ENCODE measurements at places on chromosomes 16 and 17.

- no peaks in the 10 kb centered on the region for H3K27me3 ChIP-seq
- peaks cover 16% of the 10 kb centered on the region for H3K36me3 ChIP-seq
- no peak overlapping the region for H3K4me3 ChIP-seq
- no peak for DNase-seq
Observed at GRCh38 chr17:80852476-80853015, 139.1 kb upstream of the CHMP6 start.

DNA sequence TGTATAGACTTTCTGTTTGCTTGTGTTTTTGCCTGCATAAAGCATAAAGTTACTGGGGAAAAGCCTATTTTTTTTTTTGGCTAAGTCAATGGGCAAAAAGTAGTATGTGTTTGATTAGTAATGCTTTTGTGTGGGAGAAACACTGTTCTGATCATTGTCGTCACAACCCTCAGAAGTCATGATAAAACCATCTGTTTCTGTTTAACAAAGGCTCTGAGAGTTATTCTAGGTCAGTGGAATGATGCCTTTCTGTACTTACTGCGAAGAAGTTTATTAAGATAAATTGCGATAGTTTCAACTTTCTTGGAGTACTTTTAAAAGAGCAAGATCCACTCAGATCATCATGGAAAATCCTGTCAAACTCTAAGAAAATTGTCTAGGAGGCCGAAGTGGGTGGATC is 80.9 kb downstream of the PRKCA start:
- H3K4me1 ChIP-seq, result no peaks in the 10 kb centered on the region
- H3K27me3 ChIP-seq, result no peaks in the 10 kb centered on the region
- no peak overlapping the region for H3K4me3 ChIP-seq
- no peak overlapping the region for H3K27ac ChIP-seq
- no peak for DNase-seq

- H3K27me3 ChIP-seq, result no peaks in the 10 kb centered on the region
- H3K4me3 ChIP-seq, result no peak overlapping the region
- H3K4me1 ChIP-seq, result no peaks in the 10 kb centered on the region
- no peak for DNase-seq
- no peak overlapping the region for H3K27ac ChIP-seq
- H3K36me3 ChIP-seq, result peaks cover 10% of the 10 kb centered on the region
Observed at GRCh38 chr16:21653571-21653970, 1.2 kb upstream of the IGSF6 start.

GRCh38 chr17:32536736-32537643 is 50.2 kb downstream of the CDK5R1 start:
- H3K4me3 ChIP-seq, result no peak overlapping the region
- no peaks in the 10 kb centered on the region for H3K27me3 ChIP-seq
- peak; percentile 50 for DNase-seq
- H3K4me1 ChIP-seq, result peaks cover 4% of the 10 kb centered on the region
- H3K27ac ChIP-seq, result no peak overlapping the region

DNA sequence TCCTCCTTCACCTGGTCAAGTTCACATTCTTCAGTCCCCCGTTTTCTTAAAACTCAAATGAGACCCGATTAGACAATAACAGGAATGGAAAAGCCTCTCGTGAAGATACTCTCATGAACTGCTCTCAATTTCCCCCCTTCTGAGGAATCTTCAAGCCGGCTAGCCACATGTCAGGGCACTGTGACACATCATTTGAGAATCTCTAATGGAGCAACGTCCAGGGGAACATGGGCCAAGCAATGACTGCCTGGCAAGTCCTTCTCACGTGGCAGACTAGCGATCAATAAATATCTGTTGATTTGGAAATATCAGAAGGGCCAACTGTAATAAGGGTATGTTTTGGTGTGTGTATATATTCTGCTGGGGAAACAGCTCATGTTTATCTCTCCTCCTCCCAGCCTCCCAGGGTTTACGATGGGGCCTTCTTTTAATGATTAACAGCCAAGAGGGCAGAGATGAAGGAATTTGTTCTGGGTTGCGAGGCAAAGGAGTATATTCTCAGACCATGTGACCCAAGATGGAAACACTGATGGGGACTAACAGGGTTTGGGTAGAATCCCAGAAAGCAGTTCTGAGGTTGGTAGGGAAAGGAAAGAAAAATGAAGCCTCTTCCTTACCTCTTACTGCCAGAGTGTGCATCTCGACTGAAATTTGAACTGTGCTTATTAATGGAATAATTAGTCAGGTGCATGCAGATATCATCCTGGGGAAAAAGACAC is 21.4 kb downstream of the TTLL6 start:
- H3K4me1 ChIP-seq, result no peaks in the 10 kb centered on the region
- no peak overlapping the region for H3K4me3 ChIP-seq
- peak; percentile 25 for DNase-seq
- no peak overlapping the region for H3K27ac ChIP-seq
- no peaks in the 10 kb centered on the region for H3K27me3 ChIP-seq

GRCh38 chr16:11638140-11638539 is 30.1 kb upstream of the SNN start:
- no peak overlapping the region for H3K4me3 ChIP-seq
- no peak for DNase-seq
- H3K36me3 ChIP-seq, result no peaks in the 10 kb centered on the region
- H3K27ac ChIP-seq, result no peak overlapping the region
- no peaks in the 10 kb centered on the region for H3K27me3 ChIP-seq

DNA sequence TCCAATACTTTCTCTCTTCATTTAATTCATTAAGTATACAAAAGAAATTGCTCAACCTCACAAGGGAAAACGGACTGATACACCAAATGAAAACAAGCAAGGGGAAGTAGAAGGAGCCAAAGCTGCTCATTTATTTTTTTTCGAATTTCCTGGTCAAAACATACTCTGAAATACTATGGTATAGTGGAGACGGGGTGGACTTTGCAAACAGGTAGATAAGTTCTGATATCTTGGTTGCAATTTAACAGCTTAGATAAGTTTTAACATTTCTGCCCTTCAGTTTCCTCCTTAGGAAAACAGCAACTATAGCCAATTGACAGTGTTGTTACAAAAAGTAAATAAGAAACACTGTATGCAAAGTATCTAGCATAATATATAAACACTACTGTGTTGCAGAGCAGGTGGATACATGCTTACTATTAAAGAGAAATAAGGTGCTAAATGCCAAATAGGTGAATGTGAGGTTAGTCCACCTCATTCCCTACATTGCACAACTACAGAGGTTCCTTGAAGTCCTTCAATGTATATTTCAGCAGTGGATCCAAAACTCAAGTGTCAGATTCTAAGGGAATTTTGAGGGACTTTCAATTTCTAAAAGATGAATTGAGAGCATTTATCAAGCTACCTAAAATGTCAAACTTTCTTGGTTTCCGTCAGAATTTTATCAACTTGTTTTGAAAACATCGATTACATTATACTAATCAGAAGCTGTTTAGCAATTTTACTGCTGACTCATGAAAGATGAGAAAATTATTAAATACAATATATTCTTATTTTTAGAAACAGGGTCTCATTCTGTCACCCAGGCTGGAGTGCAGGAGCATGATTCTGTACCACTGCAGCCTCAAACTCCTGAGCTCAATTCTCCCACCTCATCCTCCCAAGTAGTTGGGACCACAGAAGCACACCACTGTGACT is 11.0 kb downstream of the CCDC47 start:
- no peak overlapping the region for H3K4me3 ChIP-seq
- DNase-seq, result peak; percentile 29
- peaks cover 10% of the 10 kb centered on the region for H3K36me3 ChIP-seq
- H3K27me3 ChIP-seq, result no peaks in the 10 kb centered on the region
- H3K27ac ChIP-seq, result no peak overlapping the region

DNA sequence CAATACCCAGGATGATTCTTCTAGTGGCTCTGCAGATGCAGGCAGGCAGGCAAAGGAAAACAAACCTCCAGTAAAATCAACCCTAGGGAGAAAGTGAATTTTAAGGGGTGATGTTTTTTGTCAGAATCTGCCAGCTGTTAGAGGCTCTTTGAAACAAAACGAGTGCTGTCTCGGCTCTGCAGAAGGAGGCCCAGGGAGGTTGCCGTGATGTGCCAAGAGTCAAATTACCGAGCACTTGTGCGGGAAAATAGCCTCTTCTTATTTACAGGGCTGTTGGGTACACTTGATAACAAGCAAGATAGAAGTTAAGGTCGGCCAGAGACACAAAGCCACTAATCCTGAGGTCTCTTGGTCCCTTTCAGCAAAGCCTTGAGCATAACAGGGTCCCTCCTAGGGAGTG is 68.9 kb upstream of the EEF2KMT start:
- no peaks in the 10 kb centered on the region for H3K36me3 ChIP-seq
- no peaks in the 10 kb centered on the region for H3K4me1 ChIP-seq
- no peak for DNase-seq
- H3K4me3 ChIP-seq, result no peak overlapping the region
